ENCODE measurements at places on chromosomes 12 and 14.

- DNase-seq, result no peak
Measured at GRCh38 chr12:34391771-34392581, 369.7 kb downstream of the ALG10 start.

DNA sequence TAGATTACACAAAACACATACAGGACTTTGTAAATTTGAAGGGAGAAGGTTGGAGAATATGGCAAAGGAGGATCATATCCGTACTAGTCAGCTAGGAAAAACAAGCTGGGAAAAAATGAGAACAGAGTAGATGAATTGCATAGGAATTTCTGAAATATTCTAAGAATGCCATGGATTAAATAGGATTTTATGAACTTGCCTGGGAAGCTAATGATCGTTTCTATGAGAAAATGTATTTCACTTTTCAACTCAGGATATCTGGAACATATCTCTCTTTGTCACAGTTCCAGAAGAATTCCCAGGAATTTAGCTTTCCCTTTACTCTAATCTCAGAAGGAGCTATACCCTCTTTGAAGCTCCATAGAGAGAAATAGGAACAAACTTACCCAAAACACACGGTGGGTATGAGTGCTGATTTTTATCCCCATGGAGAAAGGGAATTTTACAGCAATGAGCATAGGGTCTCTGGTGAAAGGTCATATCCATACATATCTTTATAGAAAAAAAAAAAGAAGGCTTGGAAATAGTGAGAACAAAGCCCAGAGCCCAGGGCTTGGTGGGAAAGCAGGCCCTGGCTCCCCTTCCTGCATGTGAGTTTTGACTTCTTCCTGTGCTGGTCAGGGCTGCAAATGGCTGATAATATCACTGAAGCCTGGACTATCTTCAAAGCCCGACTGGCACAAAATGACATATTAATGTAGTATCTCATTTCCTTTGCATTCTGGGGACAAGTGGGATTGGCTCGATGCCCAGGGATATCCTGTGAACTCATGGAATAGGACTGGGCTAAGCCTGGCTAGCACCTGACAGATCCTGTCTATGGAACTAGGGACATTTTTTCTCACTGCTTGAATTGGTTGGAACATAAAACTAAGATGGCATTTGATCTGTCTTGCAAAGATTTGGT is 136.3 kb downstream of the AEBP2 start:
- no peak for DNase-seq

GRCh38 chr12:64813723-64814122 is 10.7 kb upstream of the TBC1D30 start:
- DNase-seq, result no peak

GRCh38 chr12:76033081-76034011 is 1.8 kb upstream of the PHLDA1 start:
- DNase-seq, result no peak

DNA sequence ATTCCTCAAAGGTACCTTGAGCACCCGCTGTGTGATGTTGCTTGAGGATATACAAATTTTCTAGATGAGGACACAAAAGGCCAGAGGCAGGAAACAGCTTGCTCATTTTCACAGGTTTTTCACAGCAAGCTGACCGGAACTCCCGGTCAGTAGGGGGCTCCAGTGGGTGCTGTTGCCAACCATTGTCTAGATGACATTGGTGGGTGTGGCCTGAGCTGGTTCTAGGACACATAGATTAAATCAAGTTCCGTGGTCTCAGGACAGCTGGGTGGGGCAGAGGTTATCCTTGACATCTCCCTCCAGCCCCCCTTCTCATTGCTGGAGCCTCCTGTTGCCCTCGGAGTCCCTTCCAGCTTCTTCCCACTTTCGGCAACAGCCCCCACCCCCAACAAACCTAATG is 153.6 kb upstream of the FKBP4 start:
- DNase-seq, result no peak

DNA sequence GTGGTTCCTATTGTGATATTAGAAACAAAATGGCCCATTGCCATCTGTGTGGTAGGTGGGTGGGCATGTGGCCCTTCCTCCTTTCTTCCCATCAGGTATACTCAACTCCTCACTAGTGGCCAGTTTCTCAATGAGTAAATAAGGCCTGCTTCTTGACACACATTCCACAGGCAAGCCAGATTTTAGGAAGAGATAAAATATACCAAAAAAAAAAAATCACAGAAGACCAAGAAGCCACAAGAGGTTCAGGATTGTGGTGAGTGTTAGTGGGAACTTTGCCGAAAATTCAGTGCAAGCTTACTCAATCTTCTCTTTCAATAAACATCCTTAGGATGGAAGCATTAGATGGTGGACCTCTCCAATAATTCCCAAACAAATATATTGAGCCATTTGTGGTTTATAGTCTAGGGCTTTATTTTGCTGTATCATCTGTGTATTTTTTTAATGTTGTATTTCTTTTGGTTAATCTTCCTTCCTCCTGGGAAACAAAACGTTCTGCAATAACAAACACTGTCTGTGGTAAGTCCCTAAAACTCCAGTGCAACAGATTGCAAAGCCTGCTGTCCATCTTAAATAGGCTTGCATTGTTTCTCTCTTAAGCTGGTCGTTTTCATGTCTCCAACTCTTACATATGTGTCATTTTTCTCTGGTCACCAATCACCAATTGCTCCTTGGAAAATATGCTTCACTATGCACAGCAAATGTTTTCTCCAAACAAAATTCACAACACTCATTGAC is 289.9 kb upstream of the KITLG start:
- DNase-seq, result no peak

- DNase-seq, result no peak
Measured at GRCh38 chr14:49014476-49014875, 571.7 kb downstream of the RPS29 start.

DNA sequence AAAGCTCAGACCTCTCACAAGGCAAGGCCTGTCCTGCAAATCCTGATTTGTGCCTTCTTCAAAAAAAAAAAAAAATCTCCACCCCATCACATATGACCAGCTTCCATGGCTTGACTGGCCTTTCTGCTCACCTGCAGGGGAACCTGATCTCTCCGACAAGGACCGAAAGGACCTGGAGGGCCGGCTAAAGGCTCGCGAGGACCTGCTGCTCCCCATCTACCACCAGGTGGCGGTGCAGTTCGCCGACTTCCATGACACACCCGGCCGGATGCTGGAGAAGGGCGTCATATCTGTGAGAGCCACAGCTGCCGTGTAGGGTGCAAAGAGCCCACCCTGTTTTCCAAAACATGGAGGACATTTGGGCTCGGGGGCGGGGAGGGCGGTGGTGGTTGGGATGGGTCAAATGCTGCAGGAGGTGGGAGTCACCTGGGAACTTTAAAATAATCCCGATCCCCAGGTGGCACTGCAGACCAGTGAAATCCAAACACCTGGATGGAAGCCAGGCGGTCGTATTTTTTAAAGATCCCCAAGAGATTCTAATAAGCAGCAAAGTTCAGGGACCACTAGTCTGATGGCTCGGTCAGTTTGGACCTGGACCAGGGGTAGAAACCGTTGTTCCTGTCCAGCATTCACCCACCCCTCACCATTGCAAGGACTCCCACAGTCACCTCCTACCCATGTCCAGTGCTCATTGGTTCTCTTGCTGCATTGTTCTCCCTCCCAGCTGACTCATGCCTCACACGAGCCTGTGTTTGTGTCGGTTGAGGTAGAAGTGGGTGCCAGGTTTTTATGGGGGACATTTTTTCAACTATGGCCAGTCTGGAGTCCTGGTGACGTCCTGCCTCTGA is 44.8 kb downstream of the FOXN4 start:
- peak; percentile 60 for DNase-seq

- DNase-seq, result no peak
Measured at GRCh38 chr14:60061371-60061770, 30.4 kb upstream of the PCNX4 start.

DNA sequence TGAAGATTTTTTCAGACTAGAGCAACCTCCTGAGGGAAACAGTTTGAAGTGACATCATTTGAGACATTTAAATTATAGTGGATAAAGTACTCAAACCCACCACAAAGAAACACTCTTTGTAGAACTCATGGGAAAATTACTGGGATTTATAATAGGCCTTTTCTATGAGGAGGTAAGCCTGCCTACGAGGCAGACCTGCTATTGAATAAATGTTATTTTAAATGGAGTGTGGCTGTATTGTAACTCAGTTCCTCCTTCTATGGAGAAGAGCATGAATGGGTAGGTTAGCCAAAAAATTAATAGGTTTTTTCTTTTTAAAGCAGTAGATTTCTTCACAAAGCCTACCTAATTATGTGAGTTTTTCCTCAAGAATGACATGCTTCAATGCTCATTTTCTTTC is 63.7 kb upstream of the PLEKHA5 start:
- no peak for DNase-seq

GRCh38 chr12:129873833-129874208 is 30.0 kb downstream of the TMEM132D start:
- DNase-seq, result no peak

DNA sequence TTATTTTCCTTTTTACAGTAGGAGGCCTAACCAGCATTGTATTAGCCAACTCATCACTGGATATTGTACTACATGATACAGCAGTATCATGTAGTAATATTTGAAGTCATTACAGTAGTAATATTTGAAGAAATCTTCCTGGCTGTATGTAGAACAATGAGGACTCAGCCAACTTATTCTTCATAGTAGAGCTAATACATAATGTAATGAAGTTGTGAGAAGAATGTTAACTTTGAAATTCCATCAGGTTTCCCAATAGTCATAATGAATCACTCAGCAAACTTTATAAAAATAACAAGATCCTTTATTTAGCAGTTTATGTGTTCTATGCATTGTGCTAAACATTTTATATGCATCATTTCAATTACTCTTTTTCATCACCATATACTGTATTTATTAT is 61.8 kb downstream of the LRRK2 start:
- no peak for DNase-seq

- DNase-seq, result no peak
Measured at GRCh38 chr12:106308121-106308520, 5.6 kb downstream of the TCP11L2 start.

DNA sequence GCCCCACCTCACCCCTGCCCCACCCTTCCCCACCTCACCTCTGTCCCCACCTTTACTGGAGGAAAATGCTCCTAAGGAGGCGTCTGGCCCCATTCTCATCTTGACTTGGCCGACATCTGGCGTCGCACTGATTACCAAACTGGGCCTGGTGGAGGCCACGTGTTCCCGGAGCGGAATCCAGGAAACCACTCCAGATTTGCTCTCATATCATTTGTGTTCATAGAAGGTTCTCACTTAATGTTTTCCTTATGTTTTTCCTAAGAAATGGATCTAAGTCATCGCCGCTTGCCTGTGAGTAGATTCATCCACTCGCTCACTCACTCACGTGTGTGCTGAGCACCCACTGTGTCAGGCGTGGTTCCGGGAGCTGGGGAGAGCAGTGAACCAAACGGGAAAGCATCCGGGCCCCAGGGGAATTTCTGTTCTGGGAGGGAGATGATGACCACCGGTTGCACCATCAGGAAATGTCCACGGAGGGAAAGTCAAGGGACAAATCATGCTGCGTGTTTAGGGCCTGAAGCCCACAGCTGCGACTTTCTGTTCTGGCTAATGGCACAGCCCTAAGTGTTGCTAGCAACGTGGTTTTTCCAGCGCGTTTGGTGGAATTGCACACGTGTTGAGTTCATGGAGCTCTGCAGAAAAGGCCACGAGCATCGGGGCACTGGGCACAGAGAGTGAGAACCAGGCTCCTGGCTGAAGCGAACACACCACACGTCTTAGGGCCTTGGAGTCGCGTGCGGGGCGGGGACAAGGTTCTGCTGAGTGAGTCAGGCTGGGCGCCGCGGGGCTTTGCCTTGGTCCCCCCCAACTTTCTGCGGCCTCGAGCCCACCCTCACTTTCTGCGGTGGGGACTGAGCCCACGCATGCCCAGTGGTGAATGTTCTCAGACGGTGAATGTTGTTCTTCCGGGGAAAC is 57.7 kb downstream of the ADGRD1 start:
- no peak for DNase-seq

DNA sequence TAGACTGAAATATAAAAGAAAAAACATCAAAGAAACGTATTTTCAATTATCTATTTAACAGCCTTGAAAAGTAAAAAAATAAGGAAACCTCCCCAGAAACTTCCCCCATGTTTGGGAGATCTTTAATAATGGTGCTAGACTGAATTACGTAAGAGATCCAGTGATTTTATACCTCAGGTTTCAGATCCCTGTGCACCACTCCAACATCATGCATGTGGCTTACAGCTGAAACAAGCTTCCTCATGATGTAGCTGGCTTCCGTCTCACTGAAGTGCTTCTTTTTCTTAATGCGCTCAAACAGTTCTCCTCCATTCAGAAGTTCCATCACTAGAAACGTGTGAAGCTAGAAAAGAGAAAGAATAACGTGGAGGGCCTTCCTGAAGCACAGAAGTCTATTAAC is 78.0 kb upstream of the TTC7B start:
- DNase-seq, result no peak

DNA sequence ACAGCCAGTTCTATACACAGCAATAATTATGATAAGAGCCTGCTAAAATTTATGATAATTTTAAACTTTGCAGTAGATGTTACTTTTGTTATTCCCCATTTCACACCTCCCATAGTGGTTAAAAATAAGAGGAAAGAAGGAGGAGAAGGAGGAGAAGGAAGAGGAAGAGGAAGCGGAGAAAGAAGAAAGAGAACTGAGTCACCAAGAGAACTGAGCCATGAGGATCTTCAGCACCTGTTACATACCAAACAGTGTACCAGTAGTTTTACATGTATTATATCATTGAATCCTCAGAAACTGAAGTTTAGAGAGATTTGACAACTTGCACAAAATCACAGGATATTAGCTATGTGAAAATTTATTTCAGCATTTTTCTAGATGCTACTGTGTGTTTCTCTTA is 3.9 kb downstream of the CD163 start:
- DNase-seq, result no peak

DNA sequence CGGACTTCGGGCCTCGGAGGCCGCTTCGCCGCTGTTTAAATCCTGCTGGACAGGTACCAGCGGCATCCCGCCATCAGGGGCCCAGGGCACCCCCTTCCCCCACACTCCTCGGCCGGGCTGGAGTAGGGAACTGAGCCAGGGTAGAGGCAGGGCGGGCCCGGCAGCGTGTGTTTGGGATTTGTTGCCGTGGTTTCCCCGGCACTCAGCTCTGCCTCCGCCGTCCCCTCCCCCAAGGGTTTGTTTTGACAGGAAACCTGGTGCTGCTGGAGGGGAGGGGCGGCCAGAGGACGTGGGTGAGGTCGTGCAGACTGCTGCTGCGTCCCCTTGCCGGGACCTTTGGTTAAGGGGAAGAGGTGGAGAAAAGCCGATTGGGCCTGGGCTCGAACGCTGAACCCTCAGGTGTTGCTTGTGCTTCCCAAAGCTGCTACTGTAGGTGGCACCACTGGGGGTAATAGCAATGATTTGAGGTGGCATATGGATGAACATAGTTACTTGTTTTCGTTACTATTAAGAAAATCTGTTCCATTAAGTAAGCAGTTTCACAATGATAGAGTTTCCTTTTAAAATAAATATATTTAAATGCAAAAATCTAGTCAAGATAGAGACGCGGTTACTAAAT is 778 bp downstream of the TCP11L2 start:
- no peak for DNase-seq

All from NCI-H526 treated with DMSO at 0.1 percent for 48 hours (cell line).